ENCODE measurements at places on chromosomes 7 and 10.

DNA sequence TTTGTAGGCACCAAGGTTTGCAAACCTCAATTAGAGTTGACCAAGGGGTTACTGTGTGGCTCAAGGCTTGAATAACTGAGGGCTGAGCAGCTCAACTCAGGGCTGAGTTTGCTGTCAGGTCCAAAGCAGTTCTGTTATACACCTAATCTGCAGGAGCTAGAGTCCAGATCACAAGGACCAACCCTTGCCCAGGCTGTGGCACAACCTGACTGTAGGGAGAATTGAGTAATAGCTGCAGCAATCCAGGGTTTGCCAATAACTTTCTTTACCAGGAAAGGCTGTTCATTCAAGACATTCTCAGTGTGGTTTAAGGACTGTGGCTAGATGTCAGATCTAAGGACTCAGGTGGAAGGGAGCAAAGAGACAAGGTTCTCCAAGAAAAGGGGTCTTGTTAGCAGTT lies 115.6 kb upstream of the IMMP2L start:
- no peak overlapping the region for H3K4me3 ChIP-seq
- H3K36me3 ChIP-seq: no peaks in the 10 kb centered on the region
- no peak for DNase-seq
- H3K27me3 ChIP-seq: no peaks in the 10 kb centered on the region
- no peak overlapping the region for H3K27ac ChIP-seq
- no peaks in the 10 kb centered on the region for H3K4me1 ChIP-seq

DNA sequence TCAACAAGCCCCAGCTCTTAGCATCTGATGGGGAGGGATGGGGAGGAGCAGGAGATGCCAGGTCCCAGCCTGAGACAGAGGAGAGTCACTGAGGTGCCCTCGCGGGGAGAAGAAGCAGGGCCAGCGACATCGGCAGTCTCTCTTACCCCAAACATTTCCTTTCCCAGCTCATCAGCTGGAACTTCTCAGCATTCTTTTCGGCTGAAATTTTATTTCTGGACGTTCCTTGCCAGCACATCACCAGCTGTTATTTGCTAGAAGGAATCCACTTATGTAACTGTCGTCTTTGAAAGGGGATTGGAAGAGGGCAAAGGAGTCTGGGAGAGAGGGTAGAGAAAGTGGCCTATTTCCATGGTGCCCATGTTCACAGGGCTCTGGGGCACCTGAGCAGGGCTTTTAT lies 101.0 kb upstream of the SHH start:
- H3K27ac ChIP-seq: no peak overlapping the region
- no peaks in the 10 kb centered on the region for H3K36me3 ChIP-seq
- no peak overlapping the region for H3K4me3 ChIP-seq
- peaks cover 5% of the 10 kb centered on the region for H3K4me1 ChIP-seq

DNA sequence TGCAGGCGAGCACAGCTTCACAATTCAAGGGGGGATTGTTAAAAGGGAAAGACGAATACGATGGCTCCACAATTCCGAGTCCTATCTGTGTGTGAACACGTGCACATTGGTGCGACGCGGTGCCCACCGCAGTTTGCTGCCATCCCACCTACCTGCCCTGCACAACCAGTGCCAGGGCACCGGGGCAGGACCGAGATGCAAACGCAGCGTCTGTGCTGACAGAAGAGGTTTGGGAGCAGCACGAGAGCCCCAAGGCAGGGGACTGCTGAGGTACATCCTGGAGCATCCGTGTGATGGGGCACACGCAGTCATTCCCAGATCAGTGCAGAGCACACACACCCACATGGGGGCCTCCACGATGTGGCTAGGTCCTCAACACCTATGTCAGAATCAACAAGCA lies 221.3 kb downstream of the DNAJB6 start:
- no peaks in the 10 kb centered on the region for H3K36me3 ChIP-seq
- H3K4me3 ChIP-seq: no peak overlapping the region
- no peak overlapping the region for H3K27ac ChIP-seq
- no peak for DNase-seq
- H3K4me1 ChIP-seq: no peaks in the 10 kb centered on the region
- no peaks in the 10 kb centered on the region for H3K27me3 ChIP-seq

DNA sequence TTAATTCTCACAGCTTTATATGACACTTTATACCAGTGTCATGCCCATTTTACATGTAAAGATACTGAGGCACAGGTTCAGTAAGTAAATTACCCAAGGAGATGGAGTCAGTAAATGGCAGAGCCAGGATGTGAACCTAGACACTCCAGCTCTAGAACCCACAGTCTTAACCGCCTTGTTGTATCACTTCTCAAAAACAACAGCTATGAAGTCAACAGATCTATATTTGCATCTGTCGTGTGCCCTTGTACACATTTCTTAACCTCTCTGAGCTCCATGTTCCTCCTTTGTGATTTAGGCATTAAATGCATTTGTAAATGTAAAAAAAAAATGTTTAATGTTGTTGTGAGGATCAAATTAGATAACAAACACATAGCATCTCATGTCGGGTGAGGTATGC lies 716.2 kb downstream of the SUGCT start:
- no peaks in the 10 kb centered on the region for H3K27me3 ChIP-seq
- H3K4me1 ChIP-seq: no peaks in the 10 kb centered on the region

DNA sequence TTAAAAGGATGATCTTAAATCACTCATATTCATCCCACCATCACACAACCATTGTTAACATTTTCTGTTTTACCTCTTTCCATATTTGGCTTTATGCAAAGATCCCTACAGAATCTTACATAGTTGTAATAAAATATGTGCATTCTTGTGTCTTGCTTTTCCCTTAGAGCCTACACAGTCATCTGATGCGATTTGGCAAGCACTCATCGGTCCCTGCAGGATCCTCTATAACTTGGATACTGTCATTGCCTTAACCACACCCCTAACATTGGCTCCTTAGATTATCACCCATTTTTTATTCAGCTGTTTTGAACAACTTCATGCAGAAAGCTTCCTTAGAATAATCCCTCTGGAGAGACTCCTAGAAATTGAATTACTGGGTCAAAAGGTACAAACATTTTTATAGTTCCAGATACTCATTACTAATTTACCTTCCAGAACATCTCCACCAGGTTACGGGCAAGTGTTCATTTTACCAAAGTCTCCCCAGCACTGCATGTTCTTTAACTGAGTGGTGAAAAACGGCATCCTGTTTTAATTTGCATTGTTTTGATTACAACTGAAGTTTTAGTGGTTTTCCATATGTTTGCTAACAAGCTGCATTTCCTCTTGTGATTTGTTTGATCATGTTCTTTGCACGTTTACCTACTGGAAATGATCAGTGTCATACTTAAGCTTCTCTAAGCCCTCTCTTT lies 268.3 kb downstream of the GRID1 start:
- H3K36me3 ChIP-seq: no peaks in the 10 kb centered on the region
- no peak overlapping the region for H3K27ac ChIP-seq
- H3K4me3 ChIP-seq: no peak overlapping the region
- H3K27me3 ChIP-seq: no peaks in the 10 kb centered on the region

- no peak overlapping the region for H3K4me3 ChIP-seq
- peak overlapping the region; percentile 62 for H3K27ac ChIP-seq
- H3K4me1 ChIP-seq: peaks cover 19% of the 10 kb centered on the region
Measured at GRCh38 chr7:2440608-2441245, 35.5 kb downstream of the GRIFIN start.

DNA sequence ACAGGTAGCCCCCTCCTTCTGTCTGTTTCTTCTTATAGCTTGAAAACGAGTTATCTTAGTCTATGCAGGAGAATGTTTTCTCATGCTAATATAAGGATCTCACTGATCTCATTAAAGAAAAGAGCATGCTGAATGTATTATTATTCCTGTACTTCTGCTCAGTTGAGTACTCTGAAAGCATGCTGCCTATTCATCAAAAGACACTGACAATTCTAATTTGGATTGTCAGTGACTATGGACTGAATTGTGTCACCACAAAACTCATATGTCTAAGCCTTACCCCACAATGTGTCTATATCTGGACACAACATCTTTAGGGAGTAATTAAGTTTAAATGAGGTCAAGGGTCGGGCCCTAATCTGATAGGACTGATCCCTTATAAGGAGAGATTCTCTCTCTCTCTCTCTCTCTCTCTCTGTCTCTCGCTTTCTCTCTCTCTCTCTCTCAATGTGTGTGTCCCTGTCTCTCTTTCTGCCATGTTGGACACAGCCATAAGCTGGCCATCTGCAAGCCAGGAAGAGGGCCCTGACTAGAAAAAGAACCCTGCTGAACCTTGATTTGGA lies 98.4 kb downstream of the GNAT3 start:
- H3K27me3 ChIP-seq: no peaks in the 10 kb centered on the region
- no peak overlapping the region for H3K27ac ChIP-seq
- no peak for DNase-seq
- H3K4me3 ChIP-seq: no peak overlapping the region

- H3K36me3 ChIP-seq: no peaks in the 10 kb centered on the region
- no peaks in the 10 kb centered on the region for H3K27me3 ChIP-seq
- DNase-seq: no peak
- H3K27ac ChIP-seq: no peak overlapping the region
Measured at GRCh38 chr7:94781236-94781635, 125.3 kb upstream of the SGCE start.

DNA sequence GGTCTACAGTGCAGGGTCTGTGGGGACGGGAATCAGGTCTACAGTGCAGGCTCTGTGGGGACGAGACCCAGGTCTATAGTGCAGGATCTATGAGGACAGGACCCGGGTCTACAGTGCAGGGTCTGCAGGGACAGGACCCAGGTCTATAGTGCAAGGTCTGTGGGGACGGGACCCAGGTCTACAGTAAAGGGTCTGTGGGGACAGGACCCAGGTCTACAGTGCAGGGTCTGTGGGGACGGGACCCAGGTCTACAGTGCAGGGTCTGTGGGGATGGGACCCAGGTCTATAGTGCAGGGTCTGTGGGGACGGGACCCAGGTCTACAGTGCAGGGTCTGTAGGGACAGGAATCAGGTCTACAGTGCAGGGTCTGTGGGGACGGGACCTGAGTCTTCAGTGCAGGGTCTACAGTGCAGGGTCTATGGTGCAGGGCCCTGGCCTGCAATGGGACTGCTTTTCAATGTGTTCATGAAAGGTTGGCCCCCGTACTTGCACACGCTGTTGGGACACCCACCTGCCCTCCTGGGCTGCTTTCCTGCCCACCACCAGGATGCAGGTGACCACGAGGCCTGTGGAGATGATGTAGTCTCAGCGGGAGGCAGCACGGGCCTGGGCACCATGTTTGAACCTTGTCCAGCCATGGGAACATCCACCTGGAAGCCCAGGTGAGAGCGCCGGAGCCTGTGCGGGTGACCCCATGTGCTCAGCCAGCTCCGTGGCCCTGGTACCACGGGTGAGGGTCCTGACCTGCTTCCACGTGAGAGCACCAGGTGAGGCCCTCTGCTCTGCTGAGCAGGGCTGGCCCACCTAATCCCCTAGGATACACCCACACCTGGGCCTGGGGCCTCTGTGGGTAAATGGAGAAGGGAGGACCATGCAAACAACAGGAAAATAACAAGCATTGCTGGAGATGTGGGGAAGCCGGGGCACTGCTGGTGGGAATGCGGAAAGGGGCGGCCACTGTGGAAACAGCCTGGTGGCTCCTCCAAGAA lies 91.4 kb upstream of the DIP2C start:
- DNase-seq: no peak
- H3K4me3 ChIP-seq: no peak overlapping the region
- H3K27me3 ChIP-seq: no peaks in the 10 kb centered on the region
- no peak overlapping the region for H3K27ac ChIP-seq

GRCh38 chr10:48749254-48749787 lies 64.6 kb downstream of the WDFY4 start:
- DNase-seq: no peak
- H3K4me1 ChIP-seq: no peaks in the 10 kb centered on the region
- H3K27me3 ChIP-seq: no peaks in the 10 kb centered on the region
- no peaks in the 10 kb centered on the region for H3K36me3 ChIP-seq

DNA sequence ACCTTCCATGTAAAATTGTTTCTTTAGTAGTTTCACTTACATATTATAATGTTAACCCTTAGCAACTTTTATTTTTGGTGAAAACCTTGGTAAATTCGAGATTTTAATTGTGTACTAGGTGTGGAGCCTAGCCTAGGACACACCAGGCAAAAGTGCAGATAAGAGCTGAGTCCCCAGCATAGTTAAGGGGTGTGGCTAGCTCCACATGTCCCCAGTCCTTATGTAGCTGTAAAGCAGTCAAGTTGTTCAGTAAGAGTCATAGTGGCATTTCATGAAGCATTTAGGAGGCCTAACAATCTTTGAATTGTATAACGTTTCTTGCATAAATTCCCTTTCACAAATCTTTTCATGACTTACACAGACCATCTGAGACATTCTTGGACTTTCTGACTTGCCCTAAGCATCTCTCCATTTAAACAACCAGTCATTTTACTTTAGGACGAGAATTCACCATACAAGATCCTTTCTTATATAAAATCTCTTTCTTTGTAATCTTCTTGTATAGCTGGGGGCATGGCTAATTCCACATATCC lies 53.8 kb upstream of the INHBA start:
- no peak overlapping the region for H3K4me3 ChIP-seq
- DNase-seq: no peak
- H3K4me1 ChIP-seq: no peaks in the 10 kb centered on the region
- no peak overlapping the region for H3K27ac ChIP-seq

DNA sequence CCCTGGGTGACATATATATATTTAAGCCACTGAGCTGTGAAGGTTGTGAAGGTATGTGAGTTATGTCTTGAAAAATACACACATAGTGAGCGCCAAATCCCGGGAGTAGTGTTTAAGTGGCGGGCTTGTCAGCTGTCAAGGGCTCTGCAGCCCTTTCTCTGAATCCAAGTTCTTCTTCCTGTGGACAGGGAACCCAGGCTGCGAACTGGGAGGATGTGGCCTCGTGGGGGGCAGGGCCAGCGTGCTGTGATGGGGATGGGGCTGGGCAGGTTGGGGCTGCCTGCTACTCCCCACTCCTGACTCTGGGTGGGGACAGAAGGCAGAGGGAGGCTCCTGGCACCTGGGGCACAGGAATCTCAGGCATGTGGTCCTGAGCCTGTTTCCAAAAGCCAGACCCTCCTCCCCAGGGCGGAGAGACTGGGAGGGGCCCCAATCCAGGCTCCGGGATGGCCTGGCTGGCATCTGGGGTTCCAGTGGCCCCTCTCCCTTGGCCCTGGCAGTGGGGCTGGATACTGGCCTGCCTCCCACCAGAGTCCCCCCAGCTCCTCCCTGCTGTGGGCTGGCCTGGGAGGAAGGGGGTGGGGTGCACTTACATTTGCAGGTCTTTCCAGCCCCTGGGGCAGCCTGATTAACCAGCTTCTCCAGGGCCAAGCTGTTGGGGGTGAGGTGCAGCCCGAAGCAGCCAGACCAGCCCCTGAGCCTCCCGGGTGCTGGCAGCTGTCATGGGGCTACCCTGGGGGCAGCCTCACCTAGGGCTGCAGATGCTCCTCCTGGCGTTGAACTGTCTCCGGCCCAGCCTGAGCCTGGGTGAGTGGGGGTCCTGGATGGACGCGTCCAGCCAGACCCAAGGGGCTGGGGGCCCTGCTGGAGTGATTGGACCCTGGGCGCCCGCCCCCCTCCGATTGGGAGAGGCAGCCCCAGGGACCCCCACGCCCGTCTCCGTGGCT lies at the start of gene UPK3B:
TSS of gene UPK3B (plus strand) at position 622 of the 947 bp plus-strand sequence. CDS start at position 723, 101 bp downstream.
- no peaks in the 10 kb centered on the region for H3K27me3 ChIP-seq
- DNase-seq: no peak
- no peak within 1 kb of the TSS for H3K27ac ChIP-seq
- H3K4me3 ChIP-seq: no peak within 1 kb of the TSS

Measured in body of pancreas (tissue), 4 donors.